ENCODE measurements at places on chromosomes 6 and 20.

DNA sequence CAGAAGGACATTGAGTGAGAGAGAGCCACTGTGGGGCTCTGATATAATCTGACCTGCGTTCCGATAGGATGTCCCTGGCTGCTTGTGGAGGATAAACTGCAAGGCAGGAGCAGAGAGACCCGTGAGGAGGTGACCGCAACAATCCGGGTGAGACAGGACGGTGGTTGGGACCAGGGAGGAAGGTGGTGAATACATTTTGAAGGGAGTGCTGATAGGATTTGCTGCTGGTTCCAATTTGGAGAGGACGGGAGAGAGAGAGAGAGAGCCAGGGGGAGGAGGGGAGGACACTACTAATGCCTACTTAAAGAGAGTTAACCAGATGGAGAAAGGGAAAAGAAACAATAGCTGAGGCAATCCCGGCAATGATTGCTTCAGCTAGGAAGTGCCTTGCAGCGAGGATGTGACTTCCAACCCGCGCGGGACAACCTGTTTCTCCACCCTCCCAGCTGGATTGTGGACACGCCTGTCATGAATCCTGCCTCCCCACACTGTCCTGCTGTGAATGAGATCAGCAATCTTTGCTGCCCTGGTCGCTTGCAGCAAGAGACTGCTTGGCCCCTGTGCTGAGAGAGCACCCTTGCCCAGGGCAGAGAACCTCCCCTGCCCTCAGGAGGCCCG, 199.0 kb upstream of the KCNG1 start:
- no peak for DNase-seq

DNA sequence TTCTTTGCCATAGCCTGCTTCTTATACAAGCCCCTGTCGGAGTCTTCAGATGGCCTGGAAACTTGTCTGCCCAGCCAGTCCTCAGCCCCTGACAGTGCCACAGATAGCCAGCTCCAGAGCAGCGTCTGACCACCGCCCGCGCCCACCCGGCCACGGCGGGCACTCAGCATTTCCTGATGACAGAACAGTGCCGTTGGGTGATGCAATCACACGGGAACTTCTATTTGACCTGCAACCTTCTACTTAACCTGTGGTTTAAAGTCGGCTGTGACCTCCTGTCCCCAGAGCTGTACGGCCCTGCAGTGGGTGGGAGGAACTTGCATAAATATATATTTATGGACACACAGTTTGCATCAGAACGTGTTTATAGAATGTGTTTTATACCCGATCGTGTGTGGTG, 29.5 kb downstream of the SLCO4A1 start:
- DNase-seq: no peak

DNA sequence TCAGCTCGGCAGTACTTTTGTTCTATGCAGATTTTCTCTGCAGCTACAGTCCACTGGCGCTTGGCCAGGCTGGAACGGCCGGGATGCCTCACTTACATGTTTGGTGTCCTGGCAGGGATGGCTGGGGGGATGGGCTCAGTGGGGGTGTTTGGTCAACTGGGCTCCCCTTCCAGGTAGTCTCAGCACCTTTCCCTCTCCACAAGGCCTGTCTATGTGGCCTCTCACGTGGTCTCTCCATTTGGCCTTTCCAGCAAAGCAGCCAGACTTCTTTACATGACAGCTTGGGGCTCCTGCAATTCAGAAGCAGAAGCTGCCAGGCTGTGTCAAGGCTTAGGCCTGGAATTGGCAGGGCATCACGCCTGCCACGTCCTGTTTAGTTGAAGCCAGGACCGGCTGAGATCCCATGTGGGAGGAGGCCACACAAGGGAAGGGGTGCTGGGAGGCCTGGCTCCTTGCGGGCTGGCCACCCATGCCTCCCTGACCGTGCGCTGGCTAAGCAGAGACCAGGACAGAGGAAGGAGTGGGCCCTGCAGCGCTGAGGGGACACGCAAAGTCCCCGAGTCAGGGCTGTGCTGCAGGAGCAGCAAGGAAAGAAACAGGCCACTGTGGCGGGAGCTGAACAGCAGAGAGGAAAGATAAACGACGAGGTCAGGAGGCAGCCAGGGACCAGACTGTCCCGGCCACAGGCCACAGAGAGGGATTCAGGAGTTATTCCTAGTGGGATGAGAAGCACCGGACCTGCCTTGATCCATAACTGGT, 38.9 kb downstream of the MGME1 start:
- no peak for DNase-seq

GRCh38 chr6:125477156-125477555, 175.4 kb upstream of the HDDC2 start:
- DNase-seq: no peak

GRCh38 chr6:168457653-168457934, 16.6 kb downstream of the SMOC2 start:
- DNase-seq: no peak

GRCh38 chr6:128807577-128807976, 75.4 kb upstream of the LAMA2 start:
- peak; percentile 57 for DNase-seq

- no peak for DNase-seq
Observed at GRCh38 chr6:11631008-11631407, 93.5 kb downstream of the TMEM170B start.

GRCh38 chr20:49542514-49542991, 25.4 kb downstream of the PTGIS start:
- no peak for DNase-seq

- no peak for DNase-seq
Observed at GRCh38 chr6:25704001-25704400, 50.5 kb upstream of the SLC17A4 start.

- no peak for DNase-seq
Observed at GRCh38 chr20:63054681-63055240, 48.0 kb upstream of the BHLHE23 start.

DNA sequence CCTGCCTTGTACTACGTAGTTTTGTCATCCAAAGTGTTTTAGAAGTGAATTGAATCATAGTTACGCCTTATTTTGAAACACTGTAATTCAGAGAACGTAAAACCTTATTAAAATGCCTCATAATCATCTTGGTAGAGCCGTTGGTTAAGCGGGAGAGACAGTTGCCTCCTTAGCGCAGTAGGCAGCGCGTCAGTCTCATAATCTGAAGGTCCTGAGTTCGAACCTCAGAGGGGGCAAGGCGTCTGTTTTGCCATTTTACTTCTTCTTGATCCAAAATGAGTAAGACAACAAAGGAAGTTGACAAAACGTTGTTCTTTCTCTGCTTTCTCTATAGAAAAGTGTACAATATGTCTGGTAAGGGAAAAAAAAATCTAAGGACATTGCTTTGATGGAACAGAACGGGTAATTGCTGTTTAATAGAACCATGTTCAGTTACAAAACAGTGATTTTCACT, 20.7 kb upstream of the TRIM27 start:
- peak; percentile 96 for DNase-seq

- DNase-seq: no peak
Observed at GRCh38 chr20:62802026-62802712, 2.5 kb upstream of the OGFR start.

Data from OCI-M1 (cell line).